ENCODE measurements at places on chromosomes 2 and 18.

DNA sequence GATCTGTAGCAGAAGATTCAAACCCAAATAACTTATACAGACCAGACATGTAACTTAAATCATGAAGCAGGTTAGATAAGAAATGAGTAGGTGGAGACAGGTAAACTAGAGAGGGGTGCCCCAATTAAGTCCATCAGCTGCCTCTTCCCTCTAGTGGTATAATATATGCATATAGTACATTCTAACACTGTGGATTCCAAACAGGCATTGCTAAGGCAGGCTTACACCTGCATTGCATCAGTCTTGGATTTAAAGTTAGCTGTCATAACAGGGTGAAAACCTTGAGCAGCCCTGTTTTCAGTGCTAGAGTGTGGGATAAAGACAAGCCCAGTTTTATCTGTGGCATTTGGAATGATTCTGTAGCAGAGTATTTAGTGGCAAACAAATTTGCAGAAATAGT lies 63.4 kb downstream of the NYAP2 start:
- no peak for DNase-seq

DNA sequence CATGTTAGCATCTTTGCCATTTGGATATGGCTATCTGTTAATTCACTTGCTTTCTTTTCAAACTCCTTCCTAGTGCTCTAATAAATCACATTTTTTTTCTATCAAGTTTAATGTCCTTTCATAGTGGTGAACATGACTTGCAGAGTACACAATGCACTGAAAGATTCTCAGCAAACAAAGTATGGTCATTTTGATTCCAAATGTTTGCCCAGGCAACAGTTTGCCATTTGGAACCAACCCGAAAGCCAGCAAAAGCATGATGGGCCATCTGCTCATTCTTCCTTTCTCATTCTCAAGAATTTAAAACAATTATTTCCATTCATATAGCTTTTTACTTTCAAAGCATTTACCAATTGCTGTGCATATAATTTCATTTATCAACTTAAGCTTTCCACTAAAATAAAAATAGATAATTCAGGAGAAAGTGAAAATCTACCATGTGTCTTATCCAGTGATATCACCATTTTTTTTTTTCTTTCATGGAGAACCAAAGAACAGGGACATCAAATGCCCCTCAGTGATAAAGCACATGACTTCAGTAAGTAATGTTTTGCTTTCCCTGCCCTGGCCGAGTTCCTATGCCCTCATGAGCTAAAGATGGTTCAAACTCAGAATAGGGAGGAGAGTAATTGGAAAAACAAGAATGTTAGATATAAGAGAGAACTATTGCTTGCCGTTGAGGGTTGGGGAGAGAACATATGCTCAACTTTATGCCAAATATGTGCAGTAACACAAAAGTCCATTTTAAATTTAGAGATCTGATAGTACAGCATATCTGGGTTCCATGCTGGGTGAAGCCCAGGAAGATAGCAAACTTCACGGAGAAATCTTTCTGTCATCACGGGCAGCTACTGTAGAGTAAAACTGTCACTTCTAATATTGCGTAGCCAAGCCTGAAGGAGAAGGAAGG lies 62.1 kb downstream of the HNMT start:
- DNase-seq: no peak

GRCh38 chr2:189234991-189235390 lies 55.4 kb upstream of the COL5A2 start:
- no peak for DNase-seq

GRCh38 chr2:20852139-20852538 lies 29.2 kb upstream of the LDAH start:
- DNase-seq: no peak

DNA sequence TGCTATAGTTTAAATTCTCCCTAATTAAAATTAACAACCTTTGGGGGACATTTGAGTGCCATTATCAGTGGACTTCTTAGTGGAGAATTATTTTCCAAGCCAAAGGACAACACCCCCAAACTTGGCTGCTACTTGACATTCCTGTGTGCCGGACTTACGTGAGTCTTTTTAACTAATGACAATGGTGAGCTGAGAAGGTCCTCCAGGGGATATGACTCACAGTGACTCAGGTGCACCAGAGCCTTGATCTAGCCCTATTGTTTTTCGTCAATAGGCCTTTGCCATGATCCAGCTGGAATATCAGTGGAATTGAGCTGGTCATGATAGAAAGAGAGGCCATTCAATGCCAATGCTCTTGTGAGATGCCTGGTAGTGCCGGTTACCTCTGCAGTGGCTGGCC lies 118.1 kb upstream of the CXCR4 start:
- DNase-seq: no peak

- DNase-seq: no peak
Measured at GRCh38 chr2:213057977-213058376, 93.4 kb downstream of the IKZF2 start.
